GM23338 (cell line): ENCODE measurements at places on chromosomes 12 and 14. TPM values are rescaled to one million over a fixed set of nuclear protein-coding genes. Genes with fewer than 3 reads are reported as not detected.

DNA sequence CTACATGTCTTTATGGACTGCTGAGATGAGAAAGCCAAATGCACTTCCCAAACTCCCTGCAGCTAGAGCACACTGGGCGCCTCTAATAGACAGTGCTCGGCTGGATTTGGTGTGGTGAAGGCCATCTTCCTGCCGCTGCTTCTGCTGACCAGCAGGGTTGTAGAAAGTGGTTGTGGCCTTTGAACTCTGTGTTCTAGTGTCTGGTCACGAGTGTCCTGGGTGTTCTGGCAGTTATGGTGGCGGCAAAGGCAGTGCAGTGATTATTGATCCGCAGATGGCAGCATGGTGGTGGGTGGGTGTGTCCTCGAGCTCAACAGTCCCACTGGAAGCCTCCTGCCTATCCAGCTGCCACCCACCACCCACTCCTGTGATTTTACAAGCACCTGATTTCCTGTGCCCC, 43.4 kb downstream of the SMIM41 start:
- DNase-seq: no peak

The FOXG1 gene
- polyA plus RNA-seq: 0.05 and 0.07 TPM in 2 replicates

- DNase-seq: no peak
These were observed 24.7 kb upstream of the RAP1B start for GRCh38 chr12:68585966-68586365.

DNA sequence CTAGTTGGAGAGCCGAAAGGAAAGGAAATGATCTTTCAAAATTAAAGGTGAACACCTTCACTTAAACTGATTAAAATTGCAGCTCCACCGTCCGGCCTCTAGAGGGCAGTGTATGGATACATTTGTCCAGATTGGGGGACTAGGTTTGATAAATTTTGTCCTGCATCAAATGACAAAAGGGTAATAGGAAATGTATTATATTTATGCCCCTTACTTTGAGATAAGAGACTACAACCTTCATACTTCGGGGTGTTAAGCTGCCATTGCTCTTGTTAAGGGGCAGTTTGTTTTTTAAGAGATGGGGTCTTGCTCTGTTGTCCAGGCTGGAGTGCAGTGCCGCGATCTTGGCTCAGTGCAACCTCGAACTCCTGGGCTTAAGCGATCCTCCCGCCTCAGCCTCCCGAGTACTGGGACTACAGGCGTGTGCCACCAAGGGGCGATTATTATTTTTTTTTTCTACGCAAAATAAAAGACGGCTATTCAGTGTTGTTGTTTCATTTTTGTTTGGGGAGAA, 818 bp upstream of the SUOX start:
- DNase-seq: peak; percentile 77

GRCh38 chr14:59330455-59330854, 134.7 kb downstream of the GPR135 start:
- peak; percentile 24 for DNase-seq

- peak; percentile 17 for DNase-seq
These were observed 31.7 kb downstream of the TDG start for GRCh38 chr12:103997286-103997900.
